BE2C (cell line): ENCODE measurements at places on chromosomes 6 and 20.

DNA sequence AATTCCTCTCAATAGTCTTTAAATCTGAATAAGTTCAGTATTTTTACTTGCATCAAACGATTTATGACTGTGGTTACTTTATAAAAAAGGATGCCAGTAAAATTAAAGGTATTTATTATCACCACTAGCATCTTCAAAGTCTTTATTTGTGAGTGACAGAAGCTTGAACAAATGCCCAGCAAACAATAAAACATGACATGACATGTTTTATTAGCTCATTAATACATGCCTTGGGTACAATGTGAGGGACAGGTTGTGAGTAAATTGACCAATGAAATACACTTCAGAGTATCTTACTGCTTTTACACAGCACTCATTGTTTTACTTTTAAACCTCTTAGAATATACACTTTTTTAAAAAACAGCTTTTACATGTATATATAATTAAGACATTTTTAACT, 113.4 kb upstream of the BEND3 start:
- DNase-seq = no peak

DNA sequence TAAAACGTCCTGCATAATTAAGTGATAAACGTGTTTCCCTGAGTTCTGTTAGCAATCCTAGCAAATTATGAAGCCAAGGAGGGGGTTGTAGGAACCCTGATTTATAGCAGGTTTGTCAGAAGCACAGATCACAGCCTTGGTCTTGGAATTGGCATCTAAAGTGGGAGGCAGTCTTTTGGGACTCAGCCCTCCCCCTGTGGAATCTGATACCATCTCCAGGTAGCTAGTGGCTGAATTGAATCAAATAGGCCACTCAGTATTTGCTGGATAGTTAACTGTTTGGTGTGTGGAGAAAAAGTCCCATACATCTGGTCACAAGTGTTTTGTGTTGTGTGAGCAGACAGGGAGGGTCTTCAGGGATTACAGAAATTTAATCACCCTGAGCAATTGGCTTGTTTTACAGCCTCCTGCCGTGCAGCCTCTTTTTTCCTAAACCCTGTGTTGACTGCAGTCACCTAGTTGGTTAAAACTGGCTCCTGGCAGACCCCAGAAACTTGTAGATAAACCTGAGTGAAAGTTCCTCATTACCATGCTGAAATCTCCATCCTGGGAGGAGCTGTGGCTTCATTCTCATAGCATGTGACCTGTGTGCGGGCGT, 19.0 kb upstream of the KIFC1 start:
- no peak for DNase-seq

GRCh38 chr6:63732336-63732735, 96.7 kb downstream of the PHF3 start:
- no peak for DNase-seq

DNA sequence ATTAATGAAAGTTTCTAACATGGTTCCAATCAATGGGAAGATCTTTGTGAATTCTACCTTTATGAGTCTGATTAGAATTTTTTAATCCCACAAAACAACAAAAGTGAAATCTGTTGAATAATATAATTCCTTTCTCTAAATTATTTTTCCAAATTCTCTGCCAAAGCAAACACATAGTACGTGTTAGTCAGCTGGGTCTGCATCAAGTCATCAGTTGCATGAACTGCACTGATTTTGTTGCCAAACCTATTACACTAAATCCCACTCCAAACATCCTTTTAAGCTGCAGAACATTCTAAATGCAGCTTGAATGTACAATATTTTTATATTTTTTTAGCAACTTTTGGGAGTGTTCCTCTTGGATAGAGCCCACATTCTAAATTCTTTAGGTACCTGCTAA, 199.0 kb upstream of the HSF2 start:
- DNase-seq = no peak

GRCh38 chr6:170149681-170150589, 140.9 kb downstream of the DLL1 start:
- DNase-seq = peak; percentile 3

DNA sequence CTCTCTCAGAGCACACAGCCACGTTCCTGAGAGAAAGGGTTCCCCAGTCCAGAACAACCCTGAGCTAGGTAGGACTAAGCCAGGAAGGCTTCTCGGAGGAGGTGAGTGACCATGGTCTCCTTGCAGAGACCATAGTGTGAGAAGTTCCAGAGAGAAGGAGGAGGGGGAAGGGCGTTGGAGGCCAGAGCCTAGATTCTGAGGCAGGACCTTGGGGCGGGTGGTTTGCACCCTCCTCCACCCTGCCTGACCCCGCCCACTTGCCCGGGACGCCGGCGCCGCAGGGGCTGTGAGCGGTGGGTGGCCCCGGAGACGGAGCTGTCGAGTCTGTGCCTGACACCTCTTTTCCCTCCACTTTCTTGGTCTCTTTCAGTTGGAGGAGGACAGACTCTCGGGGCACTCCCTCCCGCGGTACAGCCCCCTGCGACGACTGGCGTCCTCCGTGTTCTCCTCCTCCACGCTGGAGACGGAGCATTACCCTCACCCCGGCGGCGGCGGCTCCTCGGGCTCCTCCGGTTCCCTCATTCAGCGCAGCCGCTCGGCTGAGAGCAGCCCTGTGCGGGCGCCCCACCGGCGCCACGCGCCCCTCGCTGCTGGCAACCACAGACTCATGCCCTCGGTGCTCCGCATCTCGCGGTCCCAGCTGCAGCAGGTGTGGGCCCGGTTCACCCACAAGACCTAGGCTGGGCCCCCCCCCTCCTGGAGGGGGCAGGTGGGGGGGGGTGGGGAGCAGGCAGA, 26.2 kb downstream of the TTBK1 start:
- DNase-seq = peak; percentile 42

- no peak for DNase-seq
These were observed 652.3 kb downstream of the EPHA7 start for GRCh38 chr6:92767101-92767500.

GRCh38 chr6:108633436-108633835, 72.7 kb downstream of the FOXO3 start:
- no peak for DNase-seq

GRCh38 chr6:150099953-150100352, 31.0 kb upstream of the ULBP3 start:
- DNase-seq = no peak

- no peak for DNase-seq
These were observed 365.4 kb downstream of the HTR1B start for GRCh38 chr6:77097940-77098339.

DNA sequence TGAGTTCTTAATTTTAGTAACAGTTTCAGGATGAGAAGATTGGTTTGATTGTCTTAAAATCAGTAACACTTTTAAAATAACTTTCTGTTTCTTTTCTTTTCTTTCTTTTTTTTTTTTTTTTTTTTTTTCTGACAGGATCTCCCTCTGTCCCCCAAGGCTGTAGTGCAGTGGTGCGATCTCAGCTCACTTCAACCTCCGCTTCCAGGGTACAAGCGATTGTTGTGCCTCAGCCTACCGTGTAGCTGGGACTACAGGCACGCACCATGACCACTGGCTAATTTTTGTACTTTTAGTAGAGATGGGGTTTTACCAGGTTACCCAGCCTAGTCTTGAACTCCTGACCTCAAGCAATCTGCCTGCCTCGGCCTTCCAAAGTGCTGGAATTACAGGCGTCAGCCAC, 33.7 kb upstream of the KCNQ5 start:
- DNase-seq = no peak

DNA sequence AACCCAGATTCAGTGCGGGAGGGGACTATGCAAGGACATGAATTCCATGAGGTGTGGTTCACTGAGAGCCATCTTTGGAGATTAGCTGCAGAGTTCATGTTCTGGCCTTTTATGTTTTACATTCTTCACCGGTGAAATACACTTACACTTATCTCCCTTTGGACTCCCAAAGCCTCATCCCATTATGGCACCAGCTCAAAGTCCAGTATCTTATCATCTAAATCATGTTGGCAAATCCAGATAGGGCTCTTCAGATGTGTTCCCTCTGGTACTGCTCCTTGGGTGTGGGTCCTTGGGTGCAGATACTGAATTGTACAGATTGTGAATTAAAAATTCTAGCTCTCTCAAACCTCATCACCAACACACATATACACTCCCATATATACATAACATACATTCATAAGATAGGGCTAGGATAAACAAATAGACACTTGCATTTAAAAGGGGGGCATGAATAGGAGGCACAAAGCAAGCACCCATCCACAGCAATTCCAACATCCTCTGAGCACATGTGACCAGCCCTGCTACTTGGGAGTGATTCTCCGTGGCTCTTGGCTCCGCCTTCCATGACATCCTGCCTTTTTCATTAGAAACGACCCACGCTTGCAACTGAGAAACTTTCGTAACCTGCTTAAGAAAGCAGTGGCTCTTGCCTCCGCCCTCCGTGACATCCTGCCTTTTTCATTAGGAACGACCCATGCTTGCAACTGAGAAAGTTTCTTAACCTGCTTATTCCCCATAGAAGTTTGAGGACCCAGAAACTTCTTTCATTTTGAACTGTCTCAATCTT, 53.6 kb upstream of the LRRC1 start:
- DNase-seq = no peak

GRCh38 chr20:61608275-61609085, 356.4 kb downstream of the CDH4 start:
- no peak for DNase-seq

DNA sequence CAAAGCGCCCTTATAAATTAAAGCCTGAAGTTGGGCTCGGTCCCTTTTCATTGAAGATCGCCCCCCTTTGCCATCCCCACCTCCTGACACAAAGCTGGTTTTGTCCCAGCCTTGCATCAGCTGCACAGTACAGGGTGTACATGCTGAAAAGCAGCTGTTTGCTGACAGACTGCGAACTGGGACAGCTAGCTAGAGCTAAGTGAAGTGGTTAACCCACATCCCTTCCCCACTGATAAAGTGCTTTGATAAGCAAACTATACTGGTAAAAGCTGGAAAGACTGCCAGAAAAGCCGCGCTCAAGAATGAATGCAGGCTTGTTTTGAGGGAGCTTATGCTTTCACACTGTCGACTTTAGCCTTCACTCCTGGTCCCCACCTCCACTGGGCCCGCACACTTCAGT, 207.3 kb downstream of the GMDS start:
- peak; percentile 82 for DNase-seq

DNA sequence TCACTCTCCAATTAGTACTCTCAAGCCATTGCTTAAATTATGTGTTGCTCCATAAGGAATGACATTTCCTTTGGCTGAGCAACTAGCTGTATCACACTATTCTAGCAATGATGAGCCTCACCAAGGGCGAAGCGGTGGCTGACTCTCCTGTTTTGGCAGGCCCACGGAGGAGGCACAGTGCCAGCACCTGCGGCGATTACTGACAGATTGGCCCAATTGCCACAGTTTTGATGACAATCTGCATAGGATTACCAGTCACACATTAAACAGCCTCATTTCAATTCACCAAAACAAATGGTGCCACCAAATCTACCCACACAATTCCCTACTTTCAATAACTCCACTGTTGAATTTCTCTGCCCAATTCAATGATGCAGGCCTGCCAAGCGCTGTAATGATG, 286.9 kb downstream of the PTPRK start:
- DNase-seq = peak; percentile 43

DNA sequence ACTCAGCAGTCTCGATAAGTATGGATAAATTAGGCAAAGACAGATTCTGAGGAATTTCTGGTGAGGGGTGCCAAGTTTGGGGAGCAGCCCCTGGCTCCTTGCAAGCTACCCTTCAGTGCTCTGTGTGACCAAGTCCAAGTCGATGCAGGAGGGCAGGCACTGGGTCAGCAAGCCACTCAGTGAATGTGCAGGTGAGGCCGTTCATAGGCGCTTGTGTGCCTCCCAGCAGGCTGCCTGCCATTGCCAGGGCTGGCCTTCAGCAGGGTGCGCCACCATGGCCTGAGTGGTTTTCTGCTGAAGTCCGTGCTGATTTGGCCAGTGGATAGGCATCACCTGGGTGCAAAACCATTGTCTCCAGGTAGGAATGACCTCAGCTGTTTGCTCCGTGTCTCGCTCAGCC, 3.3 kb upstream of the GNRH2 start:
- DNase-seq = no peak

DNA sequence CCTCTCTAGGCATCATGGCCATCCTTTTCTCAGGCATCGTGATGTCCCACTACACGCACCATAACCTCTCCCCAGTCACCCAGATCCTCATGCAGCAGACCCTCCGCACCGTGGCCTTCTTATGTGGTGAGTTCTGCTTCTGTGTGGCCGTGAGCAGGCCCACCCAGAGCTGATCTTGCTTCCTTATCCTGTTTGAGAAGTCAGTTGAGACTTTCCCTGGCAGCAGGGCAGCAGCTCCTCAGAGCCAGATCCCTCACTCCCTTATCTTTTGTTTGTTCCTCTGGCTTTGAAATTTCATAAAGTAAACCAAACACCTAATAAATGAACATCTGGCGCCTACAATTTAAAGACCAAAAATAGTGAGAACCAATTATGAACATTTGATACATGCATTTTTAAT, 40.6 kb downstream of the SPATA2 start:
- DNase-seq = no peak

GRCh38 chr20:52895701-52896100, 76.5 kb upstream of the TSHZ2 start:
- no peak for DNase-seq

- DNase-seq = no peak
These were observed 4.5 kb upstream of the PXMP4 start for GRCh38 chr20:33724439-33725094.

DNA sequence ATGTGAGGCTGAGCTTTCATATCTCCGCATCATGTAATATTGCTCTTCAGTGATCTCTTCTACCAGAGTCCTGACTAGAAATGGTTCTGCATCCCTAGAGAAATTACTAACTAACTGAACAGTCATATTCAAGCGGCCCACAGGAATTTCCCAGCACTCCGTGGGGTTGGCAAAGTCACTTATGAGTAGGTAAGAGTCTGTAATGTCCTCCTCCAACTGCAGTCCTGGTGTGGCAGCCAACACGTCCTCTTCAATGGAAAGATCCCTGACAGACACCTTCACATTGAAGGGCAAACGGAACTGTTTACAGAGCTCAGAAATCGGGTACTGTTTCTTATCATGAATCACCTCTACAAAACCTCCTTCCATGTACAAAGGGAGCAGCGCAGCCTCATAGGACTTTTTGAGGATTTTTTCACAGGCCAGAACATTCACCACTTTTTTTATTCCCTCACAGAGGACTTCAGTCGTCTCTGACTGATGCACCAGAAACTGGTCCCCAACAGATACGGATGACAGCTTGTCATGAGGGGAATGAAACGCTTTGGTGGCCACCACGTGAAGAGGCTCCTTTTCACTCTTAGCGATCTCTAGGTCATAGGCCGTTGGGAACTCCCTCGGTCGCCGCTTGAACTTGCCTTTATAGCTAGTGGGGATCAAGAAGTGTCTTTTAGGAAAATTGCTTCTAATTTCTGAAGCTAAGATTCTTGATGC, 87.7 kb downstream of the THEMIS start:
- no peak for DNase-seq

DNA sequence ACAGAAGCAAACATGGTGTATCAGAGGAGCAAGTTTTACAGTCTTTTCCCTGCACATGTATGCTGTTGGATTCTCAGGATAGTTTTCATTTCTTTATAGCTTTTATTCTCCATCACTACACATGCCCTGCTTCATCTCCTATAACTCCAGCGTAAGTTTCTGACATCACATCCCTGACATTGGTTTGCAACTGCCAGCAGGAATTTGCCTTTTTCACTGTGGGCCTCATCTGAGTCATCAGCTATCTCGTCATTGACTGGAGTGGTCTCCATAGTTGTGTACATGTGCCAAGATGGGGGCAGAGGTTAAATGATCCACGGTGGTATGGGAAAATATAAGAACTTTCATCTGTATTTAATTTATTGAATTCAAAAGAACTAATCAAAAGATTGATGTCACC, 96.7 kb downstream of the SLX4IP start:
- DNase-seq = no peak
